ENCODE measurements at places on chromosomes 2 and 18.
A peak's percentile ranks its signal among the peaks of the same experiment; 100 is the strongest.

DNA sequence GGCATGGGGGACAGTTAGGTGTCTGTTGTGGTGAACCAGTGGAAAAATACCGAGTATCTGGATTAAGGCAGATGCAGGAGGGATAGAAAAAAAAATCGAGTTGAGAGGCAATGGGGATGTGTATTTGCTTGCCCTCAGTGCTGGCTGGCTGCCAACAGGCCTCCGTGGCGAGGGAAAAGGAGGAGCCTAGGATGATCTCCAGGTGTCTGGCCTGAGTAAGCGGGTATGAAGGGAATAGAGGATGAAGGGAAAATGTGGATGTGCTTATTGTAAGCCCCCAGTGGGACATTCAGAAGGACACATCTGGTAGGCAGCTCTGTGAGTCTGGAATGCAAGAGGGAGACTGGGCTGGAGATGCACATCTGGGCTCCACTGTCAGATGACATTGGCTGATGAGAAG is 22.8 kb downstream of the KCNS3 start:
- peak; percentile 31 for DNase-seq

- no peak for DNase-seq
Measured at GRCh38 chr18:5419601-5420000, 124.1 kb upstream of the ZBTB14 start.

DNA sequence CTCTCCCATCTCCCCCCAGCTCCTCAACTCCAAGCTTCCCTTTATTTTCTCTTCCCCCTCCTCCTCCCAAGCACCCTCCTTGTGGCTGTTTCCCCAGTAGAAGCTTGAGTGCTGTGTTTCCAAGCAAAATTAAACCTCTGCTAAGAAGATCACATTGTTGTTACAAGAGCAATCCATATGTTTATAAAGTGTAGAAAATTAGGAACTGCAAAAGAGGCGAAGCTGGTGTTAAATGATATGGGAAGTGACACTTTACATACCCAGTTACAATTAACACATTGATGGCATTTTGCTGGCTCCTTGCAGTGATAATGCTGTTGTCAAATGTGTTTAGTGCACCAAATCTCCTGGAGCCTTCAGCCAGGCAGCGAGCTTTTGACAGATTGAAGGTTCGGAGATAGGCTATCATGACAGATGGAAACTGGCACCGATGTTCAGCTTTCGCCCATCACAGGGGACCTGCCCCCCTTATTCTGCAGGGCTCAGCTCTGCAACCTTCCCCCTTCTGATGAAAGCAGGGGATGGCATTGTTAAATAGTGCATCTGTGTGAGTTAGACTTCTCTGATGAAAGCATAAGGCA is 259.8 kb upstream of the ATP5MC3 start:
- no peak for DNase-seq

DNA sequence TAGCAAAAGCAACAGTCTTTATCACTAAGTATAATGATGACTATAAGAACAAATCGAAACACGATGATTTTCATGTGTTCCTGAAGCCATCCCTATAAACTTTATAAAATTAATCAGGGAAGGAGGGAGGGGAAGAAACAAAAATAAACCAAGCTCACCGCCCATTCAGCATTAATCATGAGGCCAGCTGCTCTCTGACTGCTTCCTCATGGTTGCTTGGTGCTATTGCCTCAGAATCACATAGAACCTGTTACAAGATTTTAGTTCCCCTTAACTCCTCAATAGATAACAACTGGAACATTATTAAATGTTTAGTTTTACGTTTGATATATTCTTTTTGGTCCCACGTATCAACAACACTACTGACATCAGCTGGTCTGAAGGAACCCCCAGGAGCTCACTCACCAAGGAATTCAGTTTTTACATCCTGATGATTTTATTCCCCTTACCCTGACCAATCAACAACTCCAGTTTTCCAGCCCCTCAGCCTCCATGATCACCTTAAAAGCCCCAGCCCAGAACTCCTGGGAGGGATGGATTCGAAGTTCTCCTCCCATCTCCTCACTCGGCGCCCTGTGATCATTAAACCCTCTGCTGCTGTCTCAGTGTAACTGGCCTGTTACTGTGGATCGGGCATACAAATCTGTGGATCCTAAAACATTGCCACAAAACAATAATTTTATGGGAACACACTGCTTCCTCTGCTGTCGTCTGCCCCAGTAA is 10.6 kb upstream of the HNRNPLL start:
- DNase-seq = no peak

DNA sequence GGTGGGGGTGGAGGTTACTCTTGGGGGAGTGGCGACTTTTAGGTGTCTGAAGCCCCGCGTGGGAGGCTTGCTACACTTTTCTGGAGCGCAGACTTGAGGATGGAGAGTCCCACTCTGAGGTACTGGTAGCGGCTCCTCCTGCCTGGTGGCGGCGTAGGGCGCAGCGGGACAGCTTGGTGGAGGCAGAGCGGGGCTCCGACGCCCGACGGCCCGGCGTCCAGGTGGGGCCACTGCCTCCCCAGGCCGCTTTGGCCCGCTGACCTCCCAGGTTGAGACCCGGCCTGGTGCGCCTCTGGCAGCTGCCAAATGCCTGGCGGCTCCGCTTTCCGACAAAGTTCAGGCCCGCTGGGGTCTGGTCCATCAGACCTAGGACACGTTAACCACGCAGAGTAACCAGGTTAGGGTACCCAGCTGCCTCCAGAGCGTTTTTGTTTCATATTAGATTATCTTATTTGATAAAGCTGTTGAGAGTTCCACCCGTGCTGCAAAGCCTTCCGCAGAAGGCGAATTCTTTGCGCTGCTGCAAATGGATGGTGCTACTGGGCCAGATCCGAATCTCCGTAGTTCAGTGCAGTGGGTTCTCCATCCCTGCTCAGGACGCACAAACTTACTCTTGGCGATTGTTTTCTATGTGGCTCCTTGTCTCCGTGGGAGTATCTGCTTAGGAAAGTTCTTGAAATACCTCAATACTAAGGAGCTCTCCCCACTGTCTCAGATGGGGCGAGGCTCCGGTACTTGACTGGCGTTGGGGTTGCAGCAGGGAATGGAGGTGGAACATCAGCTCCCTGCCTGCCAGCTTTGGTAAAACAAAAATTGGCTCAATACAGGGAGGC is 405.9 kb downstream of the XIRP2 start:
- DNase-seq = no peak

DNA sequence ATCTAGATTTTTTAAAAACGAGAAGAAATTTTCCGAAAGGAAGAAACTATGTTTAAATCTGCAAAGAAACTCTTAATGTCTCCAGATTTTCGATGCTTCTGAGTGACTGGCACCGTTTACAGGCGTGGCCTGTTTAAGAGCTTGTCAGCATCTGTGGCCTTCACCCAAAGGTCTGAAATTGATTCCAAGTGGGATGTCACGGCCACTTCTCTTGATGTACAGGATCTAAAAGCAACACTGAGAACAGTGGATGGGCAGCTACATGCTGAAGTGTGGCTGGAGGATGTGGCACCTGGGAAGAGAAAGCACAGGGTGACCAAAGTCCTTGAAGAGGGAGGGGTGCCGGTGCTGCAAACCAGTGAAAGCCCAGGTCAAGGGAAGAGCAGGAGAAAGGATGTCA is 28.0 kb downstream of the EMILIN2 start:
- no peak for DNase-seq

DNA sequence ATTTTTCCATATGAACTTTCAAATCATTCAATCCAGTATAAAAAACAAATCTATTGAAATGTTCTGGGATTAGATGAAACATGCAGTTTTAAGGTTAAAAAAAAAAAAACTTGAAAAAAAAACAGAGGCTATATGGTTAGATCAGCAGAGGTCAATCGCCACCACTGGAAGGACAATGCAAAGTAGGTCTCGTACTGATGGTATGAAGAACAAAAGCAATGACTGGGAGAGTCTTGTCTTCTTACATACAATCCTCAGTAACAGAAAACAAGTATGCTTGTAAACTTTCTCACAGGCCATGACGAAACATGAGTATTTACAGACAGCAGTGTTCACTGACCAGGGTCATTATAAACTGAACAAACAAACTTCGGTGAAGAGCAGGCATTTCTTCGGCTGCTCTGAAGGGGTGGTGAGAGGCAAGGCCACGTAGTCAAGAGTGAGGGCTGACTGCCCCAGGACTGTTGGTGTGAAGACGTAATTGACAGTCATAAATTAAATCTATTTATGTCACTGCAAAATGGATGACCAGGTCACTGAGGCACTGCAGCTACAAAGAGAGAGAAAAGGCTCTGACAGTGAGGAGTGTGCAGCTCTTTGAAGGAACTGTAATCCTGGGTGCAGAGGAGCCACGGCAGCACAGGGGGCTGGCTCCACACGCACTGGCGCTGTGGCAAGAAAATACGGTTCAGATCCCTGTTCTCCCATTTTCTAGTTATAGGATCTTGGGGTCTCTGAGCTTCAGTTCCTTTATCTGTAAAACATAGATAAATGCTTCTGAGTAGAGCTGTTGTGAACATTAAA is 60.0 kb downstream of the NXPH2 start:
- DNase-seq = no peak

GRCh38 chr2:215637651-215638050 is 201.8 kb upstream of the FN1 start:
- DNase-seq = no peak

GRCh38 chr18:57802213-57803102 is 657 bp downstream of the ATP8B1 start:
- no peak for DNase-seq

DNA sequence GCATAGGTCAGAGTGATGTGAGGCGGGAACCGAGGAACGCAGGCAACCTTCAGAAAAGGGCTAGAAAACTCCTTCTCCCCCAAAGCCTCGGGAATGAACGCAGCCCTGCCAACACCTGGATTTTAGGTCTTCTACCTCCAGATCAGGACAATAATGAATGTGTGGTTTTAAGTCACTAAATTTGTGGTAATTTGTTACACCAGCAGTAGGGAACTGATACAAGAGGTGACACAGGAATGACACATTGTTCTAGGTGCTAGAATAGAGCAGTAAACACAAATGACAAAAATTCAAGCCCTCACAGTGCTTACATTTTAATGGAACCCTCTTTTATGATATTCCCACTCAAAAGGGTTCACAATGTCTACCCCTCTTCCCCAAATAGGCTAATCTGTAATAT is 39.2 kb upstream of the EML4 start:
- DNase-seq = no peak

- no peak for DNase-seq
Measured at GRCh38 chr2:224175538-224175937, 136.5 kb upstream of the SERPINE2 start.

- peak; percentile 74 for DNase-seq
Measured at GRCh38 chr2:168166902-168167510, 80.4 kb downstream of the STK39 start.

GRCh38 chr18:8439055-8439454 is 170.2 kb upstream of the RAB12 start:
- no peak for DNase-seq

GRCh38 chr2:221517696-221518151 is 54.4 kb downstream of the EPHA4 start:
- peak; percentile 72 for DNase-seq

DNA sequence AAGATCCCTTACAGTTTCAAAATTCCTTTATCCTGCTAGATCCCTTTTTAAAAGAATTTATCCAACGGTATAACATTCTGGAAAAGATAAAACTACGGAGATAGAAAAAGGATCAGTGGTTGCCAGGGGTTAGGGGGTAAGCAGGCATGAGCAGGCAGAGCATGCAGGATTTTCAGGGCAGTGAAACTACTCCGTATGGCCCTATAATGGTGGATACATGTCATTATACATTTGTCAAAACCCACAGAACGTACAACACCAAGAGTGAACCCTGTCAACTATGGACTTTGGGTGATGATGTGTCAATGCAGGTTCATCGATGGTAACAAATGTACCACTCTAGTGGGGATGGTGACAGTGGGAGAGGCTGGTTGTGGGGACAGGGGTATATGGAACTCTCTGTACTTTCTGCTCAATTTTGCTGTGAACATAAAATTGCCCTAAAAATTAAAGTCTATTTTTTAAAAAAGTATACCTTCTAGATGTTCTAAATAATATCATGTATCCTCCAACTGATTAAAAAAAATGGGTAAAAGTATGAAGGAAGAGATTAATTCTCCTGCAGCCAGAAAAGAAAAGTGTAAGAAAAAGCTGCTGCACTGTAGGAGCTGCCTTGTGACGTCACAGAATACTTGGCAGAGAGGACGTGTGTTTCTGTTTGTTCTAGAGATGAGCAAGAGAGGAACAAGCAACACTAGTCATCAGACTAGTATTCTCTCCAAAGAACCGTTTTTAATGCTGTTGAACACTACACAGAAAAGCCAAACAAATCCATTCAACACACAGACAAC is 23.6 kb downstream of the ANKRD44 start:
- DNase-seq = peak; percentile 28

DNA sequence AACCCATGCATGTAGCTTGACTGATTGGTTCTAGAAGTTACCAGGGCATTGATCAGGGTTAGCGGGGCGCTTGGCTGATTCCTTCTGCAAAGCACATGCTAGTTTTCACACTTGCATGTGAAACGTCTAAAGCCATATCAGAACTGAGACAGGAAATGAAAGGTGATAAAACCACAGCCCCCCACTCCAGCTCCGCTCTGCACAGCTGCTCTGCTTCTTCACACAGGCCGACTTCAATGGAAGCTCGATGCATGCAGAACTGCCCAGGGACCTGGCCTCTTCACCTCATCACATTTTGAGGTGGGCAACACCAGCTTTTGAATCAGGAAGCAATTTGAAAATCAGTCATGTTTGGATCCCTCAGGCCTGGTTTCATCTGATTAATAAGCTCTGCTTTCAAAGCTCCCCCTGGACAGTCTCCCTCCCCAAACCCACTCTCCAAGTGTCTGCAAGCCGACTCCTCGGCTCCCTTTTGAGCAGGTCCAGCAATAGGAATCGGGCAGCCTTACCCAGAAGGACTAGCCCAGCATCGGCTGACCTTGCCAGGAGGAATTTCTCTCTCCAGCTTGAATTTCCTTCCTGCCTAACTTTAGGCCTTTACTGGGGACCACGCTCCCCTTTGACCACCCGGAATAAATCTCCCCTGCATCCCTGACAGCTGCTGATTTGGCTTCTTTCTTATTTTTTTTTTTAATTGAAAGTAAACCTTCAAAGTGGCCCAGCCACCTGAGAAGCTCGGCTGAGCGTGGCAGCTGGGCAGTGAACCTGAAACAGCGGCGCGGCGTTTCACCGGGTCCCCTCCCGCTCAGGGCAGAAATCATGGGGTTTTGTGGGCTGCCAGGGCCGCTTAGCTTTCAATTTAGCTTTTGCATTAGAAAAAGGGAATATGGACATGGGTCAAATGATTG is 31.7 kb downstream of the HRH4 start:
- no peak for DNase-seq

DNA sequence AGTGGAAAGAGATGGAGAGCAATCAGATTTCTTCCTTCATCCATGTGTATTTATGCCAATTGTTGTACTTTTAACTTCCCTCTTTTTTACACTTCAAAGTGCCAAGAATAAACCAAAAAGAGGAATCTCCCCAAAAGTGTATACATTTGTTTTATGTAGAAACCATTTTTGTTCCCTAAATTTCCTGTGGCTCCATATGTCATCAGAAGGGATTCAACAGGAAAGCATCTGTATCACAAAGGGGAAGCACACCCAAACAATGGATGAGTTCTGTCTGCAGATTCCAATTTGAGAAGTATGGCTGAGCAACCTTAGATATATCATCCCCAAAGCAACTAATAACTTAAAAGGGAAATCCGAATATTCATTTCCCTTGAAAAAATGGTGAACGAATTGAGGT is 275.0 kb downstream of the MREG start:
- DNase-seq = no peak
